NCI-H1930 (cell line): ENCODE measurements at places on chromosomes 16 and 17.

GRCh38 chr17:40607641-40608040, 40.0 kb downstream of the SMARCE1 start:
- DNase-seq: no peak

DNA sequence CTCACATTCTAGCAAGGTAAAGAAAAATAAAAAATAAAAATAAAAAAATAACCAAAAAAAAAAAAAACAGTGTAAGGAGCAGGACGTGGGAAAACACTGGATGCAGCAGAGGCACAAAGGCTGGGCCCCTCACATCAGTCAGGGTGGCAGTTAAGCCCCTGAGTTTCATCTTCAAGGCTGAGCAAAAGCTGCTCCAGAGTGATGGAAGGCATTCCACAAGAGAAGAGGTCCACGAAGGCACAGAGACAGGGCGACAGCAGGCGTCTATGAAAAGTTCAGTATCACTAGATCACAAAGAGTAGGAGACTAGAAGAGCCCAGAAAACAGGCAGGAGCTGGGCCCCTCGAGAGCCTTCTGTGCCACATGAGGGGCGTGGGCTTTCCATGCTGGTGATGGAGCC, 12.0 kb downstream of the TMEM186 start:
- DNase-seq: no peak

DNA sequence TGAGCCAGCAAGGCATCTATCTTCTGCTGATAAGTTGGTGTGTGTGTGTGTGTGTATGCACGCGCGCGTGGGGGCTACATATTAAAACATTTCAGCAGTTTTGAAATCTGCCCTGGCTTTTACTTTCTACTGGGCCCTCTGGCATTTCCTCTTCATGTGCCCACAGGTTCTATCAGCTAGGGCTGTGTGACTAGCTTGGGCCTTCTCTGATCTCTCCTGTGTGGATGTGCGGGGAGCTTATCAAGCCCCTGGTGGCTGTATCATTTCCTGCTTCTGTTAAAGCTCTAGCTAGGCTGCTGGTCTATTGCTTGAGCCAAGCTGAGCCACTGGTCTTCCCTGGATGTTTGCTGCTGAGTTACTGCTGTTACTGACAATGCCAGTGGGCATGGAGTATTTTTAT, 132.5 kb downstream of the AATF start:
- no peak for DNase-seq

DNA sequence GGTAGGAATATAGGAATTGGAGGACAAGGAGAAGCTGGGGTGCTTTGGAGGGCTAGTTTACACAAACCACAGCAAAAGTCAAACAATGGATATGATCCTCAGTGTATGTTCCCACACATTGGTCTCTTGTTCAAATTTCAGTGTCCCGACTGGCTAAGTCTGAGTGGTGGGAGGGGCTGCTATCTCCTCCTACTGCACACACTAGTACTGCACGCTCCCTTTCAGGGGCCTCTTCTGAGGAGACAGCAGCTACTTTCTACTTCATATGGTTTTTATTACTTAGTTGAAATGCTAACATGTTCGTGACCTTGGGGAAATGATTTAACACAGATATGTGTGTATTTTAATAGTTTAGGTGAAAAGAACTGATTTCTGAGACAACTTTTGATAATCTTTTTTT, 18.8 kb upstream of the KRT10 start:
- no peak for DNase-seq

DNA sequence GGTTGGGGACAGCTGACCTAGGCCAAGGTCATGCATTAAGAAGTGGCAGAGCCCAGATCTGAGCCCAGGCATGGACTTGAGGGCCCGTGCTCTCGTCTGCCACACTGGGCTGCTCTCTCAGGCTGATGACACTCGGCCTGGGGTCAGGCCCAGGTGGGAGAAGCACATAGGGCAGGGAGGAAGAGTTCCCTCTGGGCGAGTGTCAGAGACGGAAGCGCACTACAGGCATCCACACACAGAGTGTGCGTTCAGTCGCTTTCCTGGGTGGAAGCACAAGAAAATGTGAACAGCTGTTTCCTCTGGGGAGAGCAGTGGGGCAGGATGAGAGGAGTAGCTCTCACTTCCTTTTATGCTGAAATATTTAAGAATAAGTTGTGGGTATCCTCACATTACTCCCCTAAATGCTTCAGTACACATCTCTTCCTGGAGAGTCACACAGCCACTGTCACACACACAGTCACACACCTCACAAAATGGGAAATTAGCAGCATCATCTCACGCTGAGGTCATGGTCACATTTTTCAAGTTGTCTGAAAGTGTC, 59.7 kb downstream of the B9D1 start:
- DNase-seq: no peak

DNA sequence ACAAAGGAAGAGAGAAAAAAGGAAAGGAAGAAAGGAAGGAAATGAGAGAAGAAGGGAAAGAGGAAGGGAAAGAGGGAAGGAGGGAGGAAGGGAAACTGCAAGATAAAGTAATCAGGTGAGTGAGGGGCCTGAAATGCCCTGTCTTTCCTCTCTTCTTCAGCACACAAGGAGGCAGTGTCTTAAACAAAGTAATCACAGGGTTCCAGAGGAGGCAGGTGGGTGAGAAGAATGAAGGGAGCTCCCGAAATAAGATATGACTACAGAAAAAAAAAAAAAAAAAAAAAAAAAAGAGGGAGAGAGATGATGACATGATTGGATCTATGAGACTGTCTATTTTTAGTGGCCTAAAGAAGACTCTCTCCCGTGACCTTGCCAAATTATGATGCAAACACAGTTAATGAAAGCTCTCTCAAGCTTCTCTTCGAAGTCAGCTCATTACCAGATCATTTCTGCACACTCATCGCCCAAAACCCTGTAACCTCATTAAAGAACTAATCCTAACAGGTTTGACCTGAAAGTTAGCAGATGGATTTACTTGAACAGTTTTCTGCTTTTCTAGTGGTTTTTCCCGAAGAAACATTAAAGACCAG, 53.6 kb downstream of the CDH11 start:
- DNase-seq: no peak

DNA sequence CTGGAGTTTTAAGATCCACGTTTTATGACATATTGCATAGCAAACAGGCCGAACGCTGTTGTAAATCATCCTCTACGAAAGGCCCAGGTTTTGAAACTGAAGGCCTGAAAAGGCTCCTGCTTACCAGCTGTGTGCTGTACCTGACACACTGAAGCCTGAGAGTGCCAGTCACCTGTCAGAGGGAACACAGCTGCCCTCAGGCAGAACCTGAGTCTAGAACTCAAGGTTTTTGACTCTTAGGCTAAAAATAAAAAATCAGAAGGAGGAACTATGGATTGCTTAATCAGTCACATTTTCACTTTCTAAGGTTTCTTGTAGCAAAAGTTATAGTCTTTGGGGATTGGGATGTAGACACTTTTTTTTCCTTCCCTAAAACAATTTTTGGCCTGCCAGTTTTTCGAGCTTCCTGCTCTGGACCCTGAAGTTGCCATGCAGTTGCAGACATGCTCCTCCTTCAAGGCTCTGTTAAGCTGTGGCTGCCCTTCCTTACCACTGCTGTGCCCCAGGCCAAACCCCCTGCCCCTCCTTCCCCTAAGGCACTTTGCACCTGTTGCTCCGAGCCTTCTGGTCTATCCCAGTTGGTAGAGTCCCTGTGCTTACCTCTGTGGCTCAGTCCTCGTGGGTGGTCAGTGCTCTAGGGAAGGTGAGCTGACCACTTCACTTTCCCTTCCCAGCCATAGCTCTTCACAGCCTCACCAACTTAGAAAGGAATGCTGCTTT, 56.6 kb downstream of the TENT4B start:
- no peak for DNase-seq

DNA sequence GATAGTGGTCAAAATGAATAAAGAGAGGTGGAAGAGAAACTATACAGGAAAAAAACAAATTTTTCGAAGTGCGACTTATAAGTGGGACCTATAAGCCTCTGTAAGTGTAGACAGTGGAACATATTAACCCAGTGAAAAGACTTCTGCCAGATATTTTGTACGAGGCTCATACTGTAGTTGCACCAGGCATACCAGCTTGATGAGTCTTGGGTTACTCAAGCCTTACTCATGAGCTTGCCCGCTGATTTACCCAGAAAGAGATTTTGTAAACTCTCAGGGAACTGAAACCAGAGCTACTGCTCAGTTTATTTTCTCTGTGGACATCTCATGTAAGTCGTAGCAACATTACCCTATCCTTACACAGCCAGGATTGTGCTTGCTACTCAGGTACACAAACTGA, 708.0 kb upstream of the SOX9 start:
- DNase-seq: no peak

DNA sequence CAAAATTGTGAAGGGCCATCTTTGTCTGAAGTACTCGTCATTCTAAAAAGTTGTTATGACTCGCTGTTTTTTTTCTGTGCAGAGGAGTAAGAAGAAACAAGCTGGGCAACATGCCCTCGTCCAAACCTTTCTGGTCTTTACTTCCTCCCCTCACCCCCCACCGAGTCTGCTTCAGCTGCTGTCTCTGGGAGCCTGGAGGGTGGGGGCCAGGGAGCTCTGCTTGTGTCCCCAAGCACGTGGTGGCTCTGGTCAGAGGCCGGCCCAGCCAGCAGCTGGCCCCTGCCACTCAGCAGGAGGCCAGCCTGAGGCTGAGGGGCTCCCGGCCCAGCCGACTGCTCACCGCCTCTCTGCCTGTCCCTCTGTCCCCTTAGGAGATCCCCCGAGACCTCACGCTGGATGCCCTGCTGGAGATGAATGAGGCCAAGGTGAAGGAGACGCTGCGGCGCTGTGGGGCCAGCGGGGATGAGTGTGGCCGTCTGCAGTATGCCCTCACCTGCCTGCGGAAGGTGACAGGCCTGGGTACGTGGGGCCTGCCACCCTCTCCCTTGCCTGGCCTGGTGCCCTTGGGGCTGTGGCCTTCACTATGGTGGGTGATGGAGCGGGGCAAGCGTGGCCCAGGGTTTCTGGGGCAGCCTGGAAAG, 53.7 kb upstream of the LGALS9 start:
- DNase-seq: no peak

DNA sequence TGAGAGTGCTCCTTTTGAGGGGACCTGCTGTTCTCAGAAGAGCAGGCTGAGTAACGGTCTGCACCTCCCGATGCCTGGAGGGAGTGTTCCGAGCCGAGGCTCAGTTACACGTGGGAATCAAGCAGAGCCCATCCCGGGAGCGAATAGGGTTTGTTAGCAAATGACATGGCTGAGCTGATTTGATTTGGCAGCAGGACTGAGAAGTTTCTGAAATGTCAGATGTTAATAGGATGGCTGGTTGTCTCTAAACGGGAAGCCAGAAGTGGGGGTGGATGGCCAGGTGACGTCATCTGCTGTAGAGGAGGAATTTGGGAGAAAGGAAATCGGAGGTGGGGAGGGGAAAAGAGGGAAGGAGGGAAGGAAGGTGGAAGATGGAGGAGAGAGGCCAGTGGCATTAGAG, 128.0 kb downstream of the RAP1GAP2 start:
- DNase-seq: no peak

GRCh38 chr16:85166281-85166680, 54.0 kb upstream of the CIBAR2 start:
- DNase-seq: no peak

- no peak for DNase-seq
Observed at GRCh38 chr17:13596241-13596923, 5.3 kb downstream of the HS3ST3A1 start.

DNA sequence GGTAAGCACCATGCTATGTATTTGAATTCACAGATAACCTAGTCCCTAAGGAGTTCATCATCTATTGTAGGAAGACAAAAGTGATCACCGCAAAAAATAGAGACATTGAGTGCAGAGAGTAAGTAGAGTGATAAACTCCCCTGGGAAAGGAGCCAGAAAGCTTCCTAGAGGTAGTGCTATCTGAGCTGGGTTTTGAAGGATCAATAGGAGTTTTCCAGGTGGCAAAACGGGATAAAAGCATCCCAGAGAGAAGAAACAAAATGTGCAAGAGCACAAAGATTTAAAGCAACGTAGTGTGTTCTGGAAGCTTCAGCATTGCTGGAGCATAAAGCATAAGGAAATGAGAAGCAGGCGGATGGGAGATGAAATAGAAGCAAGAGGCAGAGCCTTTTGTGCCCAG, 120.7 kb upstream of the PLCG2 start:
- no peak for DNase-seq

- DNase-seq: no peak
Observed at GRCh38 chr16:48143812-48144368, 11.9 kb downstream of the ABCC12 start.

DNA sequence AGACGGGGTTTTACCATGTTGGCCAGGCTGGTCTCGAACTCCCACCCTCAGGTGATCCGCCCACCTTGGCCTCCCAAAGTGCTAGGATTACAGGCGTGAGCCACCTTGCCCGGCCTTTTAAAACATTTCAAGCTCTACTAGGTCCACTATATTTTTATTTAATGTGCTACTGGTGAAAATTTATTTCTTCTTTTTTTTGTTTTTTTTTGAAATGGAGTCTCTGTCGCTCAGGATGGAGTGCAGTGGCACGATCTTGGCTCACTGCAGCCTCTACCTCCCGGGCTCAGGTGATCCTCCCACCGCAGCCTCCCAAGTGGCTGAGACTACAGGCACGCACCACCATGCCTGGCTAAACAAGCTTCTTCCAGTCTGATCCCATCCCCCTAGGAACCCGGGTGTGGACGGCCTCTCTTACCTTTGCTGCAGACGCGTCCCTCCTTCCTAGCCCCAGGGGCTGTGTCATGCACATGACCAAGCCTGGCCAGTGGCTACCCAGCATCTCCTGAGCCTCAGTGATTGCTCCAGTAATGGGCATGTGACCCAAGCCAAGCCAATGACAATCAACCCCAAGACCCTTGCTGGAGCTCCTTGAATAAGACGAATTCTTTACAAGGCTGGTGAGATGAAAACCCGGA, 40.1 kb upstream of the LITAF start:
- no peak for DNase-seq

GRCh38 chr16:28289048-28289447, 3.3 kb upstream of the SBK1 start:
- DNase-seq: no peak

GRCh38 chr17:54941285-54941684, 27.2 kb downstream of the COX11 start:
- DNase-seq: no peak

DNA sequence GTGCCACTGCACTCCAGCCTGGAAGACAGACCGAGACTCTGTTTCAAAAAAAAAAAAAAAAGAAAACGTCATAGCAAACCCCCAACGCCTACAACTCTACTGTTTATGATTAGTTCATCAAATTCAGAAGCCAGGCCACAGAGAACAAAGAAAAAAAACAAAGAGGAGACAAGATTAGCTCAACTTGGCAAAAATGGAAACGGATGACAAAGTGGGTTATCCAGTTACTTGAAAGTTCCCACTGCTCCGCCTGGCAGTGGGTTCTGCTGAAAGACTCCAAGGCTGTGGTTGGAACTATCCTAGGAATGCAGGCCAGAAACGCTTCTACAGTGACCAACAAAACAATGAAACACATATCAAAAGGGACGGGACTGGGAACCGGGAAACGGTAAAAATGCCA, 53.1 kb downstream of the MRM3 start:
- DNase-seq: no peak

- DNase-seq: no peak
Observed at GRCh38 chr16:10150906-10151305, 31.3 kb downstream of the GRIN2A start.

GRCh38 chr16:69941251-69942098, 9.7 kb upstream of the CLEC18A start:
- DNase-seq: no peak

GRCh38 chr17:59607817-59608403, 11.8 kb upstream of the CLTC start:
- no peak for DNase-seq

GRCh38 chr17:73388578-73388905, 76.7 kb upstream of the CDC42EP4 start:
- no peak for DNase-seq

GRCh38 chr16:19697756-19698318, 20.2 kb downstream of the KNOP1 start:
- no peak for DNase-seq
